ENCODE measurements at places on chromosomes 12 and 14.

- no peak for DNase-seq
These were observed 168.6 kb downstream of the ALX1 start for GRCh38 chr12:85448548-85449139.

DNA sequence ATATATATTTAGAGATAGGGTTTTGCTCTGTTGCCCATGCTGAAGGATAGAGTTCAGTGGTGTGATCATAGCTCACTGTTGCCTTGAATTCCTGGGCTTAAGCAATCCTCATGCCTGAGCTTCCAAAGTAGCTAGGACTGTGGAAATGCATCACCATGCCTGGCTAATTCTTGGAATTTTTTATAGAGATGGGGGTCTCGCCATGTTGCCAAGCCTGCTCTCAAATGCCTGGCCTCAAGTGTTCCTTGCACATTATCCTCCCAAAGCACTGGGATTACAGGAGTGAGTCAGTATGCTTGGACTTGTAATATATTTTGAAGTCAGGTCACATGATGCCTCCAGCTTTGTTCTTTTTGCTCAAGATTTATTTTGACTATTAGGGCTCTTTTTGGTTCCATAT lies 178.0 kb downstream of the RPAP3 start:
- no peak for DNase-seq

DNA sequence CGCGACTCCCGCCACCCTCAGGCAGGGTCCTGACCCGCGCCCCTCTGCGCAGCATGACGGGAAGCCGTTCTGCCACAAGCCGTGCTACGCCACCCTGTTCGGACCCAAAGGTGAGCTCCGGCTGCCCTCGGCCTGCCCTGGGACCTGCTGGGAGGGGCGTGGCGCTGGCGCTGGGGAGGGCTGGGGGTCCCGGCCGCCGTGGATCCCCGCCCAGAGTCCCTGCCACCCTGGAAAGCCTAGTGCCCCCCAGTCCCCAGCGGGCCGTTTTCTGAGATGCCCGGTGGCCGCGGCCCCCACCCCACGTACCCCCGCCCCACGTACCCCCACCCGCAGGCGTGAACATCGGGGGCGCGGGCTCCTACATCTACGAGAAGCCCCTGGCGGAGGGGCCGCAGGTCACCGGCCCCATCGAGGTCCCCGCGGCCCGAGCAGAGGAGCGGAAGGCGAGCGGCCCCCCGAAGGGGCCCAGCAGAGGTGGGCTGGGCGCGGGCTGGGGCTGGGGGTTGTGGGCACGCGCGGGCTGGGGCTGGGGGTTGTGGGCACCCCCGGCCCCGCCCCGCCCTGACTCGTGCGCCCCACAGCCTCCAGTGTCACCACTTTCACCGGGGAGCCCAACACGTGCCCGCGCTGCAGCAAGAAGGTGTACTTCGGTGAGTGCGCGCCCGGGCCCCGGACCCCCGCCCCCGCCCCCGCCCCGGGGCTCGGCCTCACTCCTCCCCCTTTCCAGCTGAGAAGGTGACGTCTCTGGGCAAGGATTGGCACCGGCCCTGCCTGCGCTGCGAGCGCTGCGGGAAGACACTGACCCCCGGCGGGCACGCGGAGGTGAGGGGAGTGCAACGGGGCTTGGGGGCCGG lies 4.0 kb downstream of the CRIP2 start:
- DNase-seq, result no peak

DNA sequence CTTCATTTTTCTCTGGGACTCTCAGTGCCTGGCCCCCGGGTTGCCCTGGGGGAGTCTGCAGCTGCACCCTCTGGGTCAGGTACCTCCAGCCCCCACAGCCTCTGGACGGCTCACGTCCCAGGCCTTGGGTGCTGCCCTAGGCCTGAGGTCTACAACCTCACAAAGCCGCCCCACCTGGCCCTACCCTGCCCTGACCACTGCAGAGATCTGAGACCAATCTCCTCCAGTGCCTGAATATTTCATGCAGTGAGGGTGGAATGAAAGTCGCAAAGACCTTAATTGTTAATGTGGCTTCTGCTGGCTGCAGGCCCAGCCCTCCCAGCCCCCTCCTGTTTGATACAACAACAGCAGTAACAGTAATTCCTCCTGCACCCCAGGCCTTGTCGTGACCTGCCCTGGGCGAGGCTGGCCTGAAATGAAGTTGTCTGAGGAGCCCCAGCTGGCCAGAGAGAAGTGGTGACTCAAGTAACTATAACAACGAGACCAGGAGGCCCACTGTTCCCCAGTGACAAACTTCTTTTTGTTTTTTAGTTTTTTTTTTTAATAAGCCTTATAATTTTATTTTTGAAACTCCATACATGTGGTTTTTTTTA lies 8.8 kb upstream of the CCDC85C start:
- no peak for DNase-seq

GRCh38 chr12:53197011-53197640 lies 9.9 kb downstream of the ITGB7 start:
- DNase-seq, result no peak

DNA sequence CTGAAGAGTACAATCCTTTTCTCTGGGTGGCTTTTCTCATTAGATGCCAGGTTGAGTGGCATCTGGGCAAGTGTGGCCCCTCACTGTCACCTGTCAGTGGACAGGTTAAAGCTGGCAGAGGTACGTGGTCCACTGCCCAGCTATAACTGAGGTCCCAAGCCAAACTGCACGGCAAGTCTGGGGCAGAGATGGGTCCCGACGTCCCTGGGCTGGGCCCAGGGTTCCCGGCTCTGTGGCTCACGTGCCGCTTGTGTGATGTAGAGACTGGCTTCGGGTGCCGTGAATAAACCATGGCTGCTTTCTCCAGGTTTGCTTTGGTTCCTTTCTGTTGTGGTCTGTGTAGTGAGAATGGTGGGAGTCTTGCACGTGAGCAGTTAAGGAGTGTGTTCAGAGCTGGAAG lies 77.7 kb downstream of the WDR20 start:
- DNase-seq, result no peak

DNA sequence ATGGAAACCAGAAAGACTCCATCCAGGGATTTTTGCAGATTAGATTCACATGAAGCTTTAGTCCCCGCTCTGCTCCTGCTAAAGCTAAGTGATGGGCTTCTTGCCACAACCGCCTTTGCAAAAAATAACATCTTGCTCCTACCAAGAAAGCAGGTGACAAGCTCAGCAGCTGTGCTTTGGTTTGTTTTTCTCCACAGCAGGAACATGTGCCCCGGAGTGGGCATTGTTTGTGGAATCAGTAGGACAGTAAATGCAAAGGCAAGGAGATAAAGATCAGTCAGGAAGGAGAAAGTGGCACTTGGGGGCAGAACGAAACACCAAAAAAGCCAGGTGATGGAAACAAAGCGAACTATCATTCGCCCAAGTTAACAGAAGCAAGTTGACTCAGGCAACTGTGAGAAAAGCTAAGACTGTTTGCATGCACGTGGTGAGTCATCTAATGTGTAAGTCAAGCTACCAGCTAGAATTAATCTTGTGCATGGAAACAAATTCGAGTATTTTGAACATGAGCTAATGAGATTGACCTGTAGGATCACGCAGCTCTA lies 165.5 kb upstream of the PLXNC1 start:
- no peak for DNase-seq

- no peak for DNase-seq
These were observed 120.0 kb upstream of the SLC38A2 start for GRCh38 chr12:46492471-46493085.

GRCh38 chr14:70257526-70257925 lies 68.8 kb upstream of the SLC8A3 start:
- no peak for DNase-seq

DNA sequence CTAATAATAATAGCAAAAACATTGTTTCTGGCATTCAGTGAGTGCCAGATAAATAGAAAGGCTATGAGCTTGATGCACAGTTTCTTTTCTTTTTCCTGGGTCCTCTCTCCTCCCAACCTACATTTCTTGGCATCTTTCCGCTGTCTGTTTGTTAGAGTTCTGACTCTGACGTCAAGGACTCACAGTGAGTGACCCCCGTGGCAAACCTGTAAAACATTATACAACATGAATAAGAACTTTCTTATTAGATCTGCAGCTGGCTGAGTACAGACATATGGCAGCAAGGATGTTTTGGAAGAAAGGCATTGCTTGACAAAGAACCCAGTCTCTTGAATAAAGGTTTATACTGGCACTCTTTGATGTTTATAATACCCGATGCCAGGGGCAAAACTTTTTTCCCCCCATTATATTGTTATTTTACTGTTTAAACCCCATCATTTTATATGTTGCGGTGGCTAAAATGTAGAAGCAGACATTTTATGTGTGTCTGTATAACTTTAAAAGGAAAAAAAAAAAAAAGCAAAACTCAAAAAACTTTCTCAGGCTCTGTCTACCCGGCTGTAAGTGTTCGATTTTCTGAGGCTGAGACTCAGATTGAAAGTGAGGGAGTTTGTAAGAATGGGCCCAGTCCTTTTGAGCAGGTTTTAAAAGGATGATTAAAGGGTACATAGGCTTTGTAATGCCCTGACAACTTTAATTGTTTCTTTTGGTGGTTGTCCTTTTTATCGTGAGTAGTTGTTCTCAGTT lies 159.3 kb downstream of the PDE3A start:
- no peak for DNase-seq

DNA sequence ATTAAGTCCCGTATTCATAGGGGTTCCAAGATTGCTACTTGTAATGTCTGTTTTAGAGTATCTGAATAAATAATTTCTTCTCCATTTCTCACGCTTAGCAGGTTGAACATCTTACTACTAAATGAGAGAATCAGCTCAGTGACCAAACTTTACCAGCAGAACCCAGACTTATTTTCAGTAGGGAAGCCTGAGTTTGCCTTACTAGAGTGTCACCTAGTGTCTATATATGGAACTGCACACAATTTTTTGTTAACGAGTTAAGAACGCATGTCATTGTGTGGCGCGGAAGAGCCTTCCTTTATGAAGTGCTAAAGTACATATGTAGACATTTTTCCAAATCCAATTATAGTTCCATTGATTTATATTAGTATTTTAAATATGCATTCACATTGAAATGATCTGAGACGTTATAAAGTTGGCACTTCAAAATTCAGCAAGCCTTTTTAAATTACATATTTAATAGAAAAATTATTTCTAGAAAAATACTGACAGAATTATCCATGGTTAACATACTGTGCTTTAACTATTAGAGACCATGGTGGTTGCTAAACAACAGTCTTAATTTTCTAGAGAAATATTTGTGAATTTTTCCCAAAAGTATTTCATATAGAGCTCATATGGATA lies 88.3 kb downstream of the RPS29 start:
- no peak for DNase-seq

GRCh38 chr12:6605421-6606330 lies 1.5 kb downstream of the CHD4 start:
- DNase-seq, result no peak

- DNase-seq, result no peak
These were observed 178.8 kb downstream of the DACT1 start for GRCh38 chr14:58816416-58817115.

GRCh38 chr12:19431407-19432308 lies 7.6 kb upstream of the AEBP2 start:
- no peak for DNase-seq

GRCh38 chr12:10151621-10152020 lies 20.3 kb downstream of the OLR1 start:
- DNase-seq, result no peak

All from thoracic aorta (tissue), 2 donors.